ENCODE measurements at places on chromosomes 3 and 15. TPM values are rescaled to one million over a fixed set of nuclear protein-coding genes. Genes with fewer than 3 reads are reported as not detected.

The EFL1 gene
- 16.0 TPM for total RNA-seq

The CHRM5 gene
- 0.18 TPM for total RNA-seq

DNA sequence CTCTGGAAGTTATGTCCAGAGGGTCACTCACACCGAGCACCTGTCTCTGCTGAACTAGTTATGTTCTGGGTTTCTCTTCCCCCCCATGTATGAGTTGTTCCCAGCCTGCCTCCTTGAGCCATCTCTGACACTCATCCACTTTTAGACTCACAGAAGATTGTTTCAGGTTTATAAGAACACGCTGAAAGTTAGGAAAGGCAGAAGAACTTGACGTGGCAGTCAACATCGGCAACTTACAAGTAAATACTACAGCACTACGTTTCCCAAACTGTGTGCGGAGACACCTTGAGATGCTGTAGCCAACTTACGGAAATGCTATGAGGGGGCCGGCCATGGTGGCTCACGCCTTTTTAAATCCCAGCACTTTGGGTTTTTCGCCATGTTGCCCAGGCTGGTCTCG, 318.0 kb downstream of the ZNF621 start:
- no peak for DNase-seq

GRCh38 chr15:28167042-28167441, 67.9 kb upstream of the OCA2 start:
- no peak for DNase-seq

The FANCD2OS gene
- total RNA-seq: not detected

DNA sequence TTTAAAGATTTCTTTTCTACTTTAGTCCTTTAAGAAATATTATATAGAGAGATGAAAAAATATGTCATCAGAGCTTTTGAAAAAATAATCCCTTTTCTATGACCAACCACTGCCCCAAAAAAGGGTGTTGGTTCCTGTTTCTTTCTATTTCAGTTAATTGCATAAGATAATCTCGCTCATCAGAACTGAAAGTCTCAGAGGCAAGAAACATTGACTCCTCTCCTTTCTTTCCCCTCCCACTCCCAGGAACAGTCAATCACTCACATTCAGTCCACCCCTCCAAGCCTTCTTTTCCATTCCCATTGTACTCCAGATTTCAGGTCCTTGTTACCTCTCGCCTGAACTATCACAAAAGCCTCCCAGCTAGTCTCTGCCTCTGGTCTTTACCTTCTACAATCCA, 153.7 kb upstream of the ABI3BP start:
- DNase-seq: no peak

DNA sequence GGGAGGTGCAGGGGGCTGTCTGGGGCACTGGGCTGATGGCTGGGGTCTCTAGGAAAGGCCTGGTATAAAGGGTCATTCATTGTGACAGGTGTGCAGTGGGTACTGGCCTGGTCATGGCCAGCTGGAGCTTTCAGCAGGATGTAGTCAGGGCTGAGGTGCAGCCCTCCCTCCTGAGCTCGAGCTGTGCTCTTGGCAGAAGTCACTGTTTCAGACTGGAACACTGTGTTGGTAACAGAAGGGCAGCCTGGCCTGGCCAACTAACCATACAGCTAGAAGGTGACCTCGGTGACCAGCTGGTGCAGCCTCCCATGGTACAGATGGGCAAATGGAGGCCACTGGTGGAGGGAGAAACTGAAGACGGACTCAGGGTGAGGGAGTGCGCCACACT, 34.4 kb upstream of the LCTL start:
- DNase-seq: no peak

The SCN11A gene
- total RNA-seq: 0.71 TPM

The CTXN2 gene
- total RNA-seq: not detected

DNA sequence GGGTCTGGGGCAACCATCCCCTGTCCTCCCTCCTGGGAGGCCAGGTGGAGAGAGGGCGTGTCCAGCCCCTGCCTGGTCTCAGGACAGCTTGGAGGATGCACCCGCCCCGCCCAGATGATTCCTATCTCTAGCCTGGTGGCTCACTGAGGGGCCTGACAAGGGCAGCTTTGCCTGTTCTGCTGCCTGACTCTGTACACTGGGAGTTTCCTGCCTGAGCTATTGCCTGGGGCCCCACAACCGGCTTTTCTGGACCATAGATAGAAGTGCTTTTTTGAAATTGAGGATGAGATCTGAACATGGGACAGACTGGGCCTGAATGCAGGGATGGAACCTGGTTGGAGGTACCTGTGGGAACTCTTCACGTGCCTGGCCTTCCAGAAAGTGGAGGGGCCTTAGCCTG, 751 bp upstream of the PLA2G4E start:
- no peak for DNase-seq

The ZMYND10 gene
- total RNA-seq: 1.9 TPM

- no peak for DNase-seq
Observed at GRCh38 chr3:37907906-37908305, 46.2 kb downstream of the CTDSPL start.

GRCh38 chr3:51799879-51800749, 21.1 kb upstream of the IQCF6 start:
- DNase-seq: no peak

GRCh38 chr15:65529762-65530317, 423 bp upstream of the HACD3 start:
- no peak for DNase-seq

DNA sequence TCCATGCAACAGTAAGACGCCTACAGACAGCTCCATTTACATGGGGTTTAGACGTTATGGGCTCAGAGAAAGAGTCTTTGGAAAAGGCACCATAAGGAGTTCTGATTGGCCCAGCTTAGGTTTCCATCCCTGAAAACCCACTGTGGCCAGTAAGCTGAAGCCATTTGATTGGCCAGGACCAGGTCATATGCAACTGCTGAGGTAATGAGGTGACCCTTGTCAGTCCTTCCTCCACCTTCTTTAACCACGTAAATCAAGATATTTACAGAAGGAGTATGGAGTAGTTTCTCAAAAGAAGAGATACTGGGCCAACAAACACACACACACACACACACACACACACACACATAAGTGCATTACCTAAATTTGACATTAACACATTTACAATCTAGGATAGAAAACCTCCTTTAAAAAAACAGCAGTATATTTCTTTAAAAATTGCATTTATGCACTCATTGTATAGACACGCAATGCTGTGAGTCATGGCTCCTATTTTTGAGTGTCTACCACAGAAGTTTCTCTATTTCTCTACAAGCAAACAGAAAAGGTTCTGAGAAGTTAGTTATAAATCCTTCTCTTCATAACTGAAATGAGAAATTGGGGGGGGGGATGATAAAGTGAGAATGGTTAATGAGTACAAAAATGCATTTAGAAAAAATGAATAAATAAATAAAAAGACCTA, 16.3 kb upstream of the MB21D2 start:
- DNase-seq: no peak

DNA sequence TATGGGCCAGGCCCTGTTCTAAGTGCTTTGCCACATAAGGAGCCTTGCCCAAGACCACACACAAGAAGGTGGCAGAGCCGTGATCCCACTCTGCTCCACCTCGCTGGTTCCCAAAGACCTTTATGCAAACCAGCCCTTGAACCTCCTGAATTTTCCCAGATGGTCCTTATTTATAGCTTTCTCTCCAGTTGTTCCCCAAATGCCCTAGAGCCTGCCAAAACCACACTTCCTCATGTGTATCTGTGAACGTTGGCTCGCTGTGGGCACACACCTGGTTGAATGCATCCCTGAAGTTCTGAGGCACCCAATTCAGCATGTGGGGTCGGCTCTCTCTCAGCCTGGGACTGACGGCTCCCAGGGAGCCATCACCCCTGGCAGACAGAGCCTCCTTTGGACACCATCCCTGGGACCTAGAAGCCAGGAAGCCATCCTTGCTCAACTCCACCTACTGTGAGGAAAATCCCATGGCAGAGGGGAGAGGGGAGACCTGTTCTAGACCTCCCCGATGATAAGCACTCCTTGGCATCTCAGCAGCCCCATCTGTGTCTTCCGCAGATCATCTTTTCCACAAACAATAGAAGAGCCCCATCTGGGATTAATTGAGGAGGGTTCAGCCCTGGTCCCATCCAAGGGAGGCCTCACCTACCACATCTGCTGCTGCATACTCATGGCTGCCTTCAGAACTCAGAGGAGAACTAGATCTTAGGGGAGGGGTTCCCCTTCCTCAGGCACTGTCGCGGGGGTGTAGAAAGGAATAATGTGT, 42.3 kb upstream of the LIMD1 start:
- DNase-seq: peak; percentile 49

DNA sequence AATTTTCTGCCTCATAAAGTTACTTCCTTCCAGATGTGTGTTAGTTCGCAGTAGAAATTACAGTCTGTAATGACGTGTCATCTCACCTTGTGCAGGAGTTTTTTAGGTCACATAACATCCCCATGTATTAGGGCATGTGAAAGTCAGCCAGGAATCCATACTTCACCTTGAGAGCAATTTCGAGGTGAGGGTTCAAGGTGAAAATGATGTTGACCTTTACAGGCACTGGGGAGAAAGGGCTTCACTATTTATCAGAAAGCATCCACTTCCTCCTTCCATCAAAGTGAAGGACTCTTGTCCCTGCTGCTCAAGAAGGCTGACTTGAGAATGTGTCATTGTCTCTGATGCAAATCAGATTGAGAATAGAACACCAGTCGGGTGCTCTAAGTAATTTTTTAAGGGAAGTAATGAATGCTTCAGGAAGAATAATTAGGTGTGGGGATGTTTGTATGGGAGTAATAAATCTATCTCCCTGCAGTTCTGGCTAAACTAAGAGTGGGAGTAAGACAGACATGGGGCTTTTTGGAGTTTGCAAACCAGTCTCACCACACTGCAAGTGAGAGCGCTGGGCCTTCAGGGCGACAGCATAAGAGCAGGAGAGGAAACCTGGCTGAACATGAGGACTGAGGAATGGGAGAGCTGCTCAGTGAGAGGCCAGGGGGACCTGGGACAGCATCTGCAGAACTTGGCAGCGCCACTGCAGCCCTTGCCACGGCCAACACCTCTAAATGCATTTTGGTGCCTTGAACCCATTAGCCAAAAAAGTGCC, 85.9 kb upstream of the IL12A start:
- DNase-seq: no peak

DNA sequence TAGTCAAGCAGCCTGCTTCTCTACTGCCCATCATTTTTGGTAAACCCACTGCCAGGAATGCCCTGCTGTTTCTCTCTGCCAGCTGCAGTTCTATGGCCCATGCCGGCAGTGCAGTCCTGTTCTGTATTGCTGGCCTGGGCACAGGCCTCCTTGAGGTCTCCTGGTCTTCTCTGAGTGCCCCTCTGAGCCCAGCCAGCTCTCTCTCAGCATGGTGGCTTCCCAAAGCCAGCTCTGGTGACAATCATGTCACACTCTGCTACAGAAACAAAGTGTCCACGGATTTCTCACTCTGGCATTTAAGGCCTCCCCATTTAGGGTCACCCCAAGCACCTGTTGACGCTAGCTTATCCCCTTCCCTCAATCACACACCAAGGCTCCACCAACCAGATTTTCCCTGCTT, 24.5 kb downstream of the SRPRB start:
- no peak for DNase-seq

GRCh38 chr3:170642882-170643601, 57.2 kb upstream of the SLC7A14 start:
- no peak for DNase-seq

The TRPC1 gene
- total RNA-seq: 30.4 TPM

The DPPA2 gene
- total RNA-seq: not detected

The SCAANT1 gene
- not detected for total RNA-seq

The MUC20 gene
- total RNA-seq: 28.7 TPM

The GABRR3 gene
- total RNA-seq: not detected

DNA sequence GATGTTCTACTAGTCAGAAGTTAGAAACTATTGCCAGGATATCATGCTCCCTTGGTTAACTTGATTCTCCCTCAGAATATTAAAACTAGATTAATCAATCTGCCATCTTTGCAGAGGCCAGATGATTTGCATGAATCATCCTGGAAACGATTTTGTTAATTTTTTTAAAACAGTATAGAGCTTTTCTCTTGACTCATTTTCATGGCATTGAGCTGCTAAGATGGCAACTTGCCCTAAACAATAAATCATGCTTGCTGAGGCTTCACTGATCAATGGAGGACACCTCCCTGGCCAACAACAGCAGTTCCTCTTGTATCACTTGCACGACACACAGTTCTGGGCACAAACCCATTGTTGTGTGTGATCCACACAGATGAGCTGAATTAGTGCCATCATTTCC, 109.1 kb downstream of the COL6A6 start:
- DNase-seq: no peak

- no peak for DNase-seq
Observed at GRCh38 chr3:10093678-10094077, 14.4 kb downstream of the FANCD2OS start.

- peak; percentile 79 for DNase-seq
Observed at GRCh38 chr15:40098489-40099261, 10.0 kb downstream of the BMF start.

The PRR20G gene
- total RNA-seq: not detected

DNA sequence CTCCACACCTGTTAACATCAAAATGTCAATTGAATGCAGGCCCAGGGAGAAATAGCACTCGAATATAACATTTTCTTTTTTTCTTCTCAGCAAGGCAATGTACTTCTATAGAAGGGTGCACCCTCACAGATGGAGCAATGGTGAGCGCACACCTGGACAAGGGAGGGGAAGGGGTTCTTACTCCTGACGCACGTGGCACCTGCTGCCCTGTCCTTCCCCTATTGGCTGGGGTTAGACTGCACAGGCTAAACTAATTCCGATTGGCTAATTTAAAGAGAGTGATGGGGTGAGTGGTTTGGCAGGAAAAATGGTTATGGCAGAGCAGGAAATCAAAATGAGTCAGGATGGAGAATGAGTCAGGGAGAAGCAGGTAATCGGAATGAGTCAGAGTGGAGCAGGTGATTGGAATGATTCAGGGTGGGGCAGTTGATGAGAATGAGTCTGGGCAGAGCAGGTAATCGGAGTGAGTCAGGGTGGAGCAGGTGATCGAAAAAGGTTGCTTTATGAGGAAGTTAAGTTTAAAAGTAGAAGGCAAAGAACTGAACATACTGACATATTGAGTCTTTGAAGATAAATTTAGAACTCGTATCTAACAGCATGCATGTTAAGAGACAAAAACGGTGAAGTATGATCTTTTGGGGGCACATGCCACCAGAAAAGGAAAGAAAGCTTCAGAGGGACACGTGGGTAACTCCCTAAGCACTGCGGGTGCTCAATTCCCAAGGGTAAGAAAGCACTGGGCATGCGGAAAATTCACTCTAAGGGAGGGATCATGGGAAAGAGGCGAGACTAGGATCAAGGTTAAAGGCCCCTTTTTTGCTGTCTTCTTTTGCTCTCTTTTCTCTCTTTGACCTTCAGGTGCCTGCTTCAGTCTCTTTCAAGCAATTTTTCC, 72.9 kb upstream of the GALNT15 start:
- no peak for DNase-seq

The ANKRD63 gene
- not detected for total RNA-seq

GRCh38 chr3:32814361-32814760, 3.4 kb upstream of the TRIM71 start:
- no peak for DNase-seq

DNA sequence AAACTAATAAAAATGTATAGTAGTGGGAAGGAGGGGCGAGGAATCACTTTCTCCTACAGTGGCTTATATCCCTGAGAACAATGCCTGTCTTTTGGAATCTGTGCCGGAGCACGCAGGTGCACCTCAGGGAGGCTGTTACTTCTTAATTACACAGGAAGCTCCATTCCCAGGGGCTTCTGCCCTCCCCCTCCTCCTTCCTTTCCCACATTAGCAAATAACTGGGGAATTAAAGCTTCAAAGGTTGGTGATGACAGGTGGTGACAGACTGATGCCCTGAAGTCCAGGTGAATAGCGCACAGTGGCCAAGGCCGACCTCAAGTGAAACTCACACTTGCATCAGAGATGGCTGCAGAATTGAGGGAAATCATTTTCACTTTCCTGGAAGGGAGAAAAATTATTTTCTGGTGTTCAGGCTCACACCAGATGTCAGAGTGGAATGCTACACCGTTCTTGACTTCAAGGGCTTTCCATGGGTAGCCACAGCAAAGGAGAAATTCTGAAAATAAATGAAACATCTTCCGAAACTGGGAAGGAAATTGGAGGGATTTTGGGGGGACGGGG, 3.7 kb downstream of the GRAMD2A start:
- no peak for DNase-seq
